T-helper 2 cell (primary cell): ENCODE measurements at places on chromosomes 2 and 18.

DNA sequence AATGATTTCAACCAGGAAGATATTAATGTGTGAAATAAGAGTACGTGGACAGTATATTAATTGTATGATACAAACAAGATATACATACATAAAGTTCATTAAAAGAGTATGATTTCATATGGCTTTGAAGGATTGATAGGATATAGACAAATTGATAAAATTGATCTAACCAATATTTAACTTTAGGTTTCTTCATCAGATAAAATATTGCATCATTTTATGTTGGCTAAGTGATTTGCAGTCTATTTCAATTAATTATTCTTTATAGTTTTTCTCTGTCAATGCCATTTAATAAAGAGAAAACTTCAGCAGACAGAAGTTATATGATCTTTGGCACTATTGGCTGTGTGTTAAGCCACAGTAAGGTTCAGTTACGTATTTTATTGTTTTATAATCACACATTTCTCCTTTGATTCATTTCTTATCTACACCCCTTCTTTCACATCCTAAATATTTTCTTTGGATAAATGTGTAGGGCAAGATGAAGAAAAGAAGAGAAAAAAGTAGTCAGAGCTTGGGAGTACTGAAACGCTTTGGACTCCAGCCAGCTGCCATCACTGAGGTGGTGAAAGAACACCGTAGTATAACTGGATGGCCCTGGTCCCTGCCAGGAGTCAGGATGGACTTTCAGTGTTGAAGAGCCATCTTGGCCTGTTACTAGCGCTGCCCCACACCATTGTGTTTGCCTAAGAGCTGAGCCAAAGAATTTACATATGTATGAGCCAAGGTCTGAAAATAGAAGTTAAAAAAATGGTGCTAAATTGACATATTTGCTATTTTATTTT, 9.8 kb upstream of the CPS1 start:
- no peak for DNase-seq

GRCh38 chr18:36828157-36828629, 609 bp downstream of the TPGS2 start:
- no peak for DNase-seq

DNA sequence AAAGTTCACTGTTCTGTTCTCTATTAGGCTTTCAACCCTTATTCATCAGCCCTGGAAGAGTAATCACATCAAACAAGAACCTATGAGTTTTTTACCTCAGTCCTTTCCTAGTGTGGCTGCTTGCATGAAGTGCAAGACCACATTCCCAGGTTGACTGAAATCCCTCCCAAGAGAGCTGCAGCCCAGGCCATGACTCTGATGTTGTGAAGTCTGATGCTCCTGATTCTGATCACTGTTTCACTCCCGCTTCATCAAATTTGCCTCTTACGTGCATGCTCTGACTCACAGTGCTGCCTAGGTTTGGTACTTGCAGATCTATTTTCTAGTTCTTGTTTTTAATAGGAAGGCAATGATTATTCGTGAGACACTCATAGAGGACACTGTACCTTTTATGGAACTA, 58.2 kb upstream of the DSEL start:
- no peak for DNase-seq

- no peak for DNase-seq
Measured at GRCh38 chr18:24915547-24915946, 436.4 kb downstream of the ZNF521 start.

DNA sequence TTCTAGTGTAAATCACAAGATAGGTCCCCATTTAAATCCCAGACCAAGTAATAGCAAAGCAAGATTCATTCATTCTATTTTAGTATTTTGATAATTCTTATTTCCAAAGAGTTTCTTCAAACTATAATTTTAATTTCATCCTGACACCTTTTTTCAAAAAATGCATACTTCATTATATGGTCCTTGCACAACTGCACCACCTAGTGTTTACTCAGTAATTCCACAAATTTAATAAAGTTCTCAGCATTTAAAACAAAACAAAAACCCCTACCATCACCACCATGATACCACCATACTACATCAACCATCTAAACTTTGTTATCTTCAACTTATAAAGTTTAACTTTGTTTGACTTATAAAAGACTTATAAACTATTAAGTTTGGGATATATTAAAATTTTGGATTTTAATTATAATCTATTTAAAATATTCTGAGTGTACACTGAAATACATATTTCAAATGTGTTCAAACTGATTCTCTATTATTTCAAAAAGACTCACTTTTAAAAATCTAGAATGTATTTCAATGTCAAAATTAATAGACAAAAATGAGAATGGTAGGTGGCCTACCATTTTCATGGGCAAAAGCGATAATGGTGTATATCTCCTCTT, 44.2 kb downstream of the WDPCP start:
- DNase-seq: no peak

- no peak for DNase-seq
Measured at GRCh38 chr2:19728125-19728524, 173.7 kb downstream of the TTC32 start.

DNA sequence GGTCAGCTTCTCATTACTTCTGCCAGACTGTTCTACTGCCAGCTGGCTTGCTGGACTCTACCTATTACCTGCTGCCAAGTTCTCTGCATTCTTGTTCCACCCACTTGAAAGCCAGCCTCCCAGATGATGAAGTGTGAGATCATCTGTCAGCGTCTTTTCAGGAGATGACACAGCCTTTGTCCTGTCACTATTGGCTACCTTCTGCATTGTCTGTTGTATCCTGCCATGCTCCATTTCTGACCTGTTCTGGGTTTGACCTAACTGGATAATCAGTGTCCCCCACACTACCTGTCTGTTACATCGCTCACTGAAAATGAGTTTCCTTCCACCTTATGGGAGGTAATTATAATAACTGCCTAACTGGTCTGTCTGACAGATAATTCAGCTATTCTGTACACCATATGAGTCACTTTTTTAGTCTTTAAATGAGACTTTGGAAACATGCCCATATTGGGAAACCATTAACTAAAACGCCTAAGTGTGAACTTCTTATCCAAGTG, 520.6 kb downstream of the METTL4 start:
- no peak for DNase-seq

GRCh38 chr2:220033546-220033945, 406.1 kb downstream of the SLC4A3 start:
- no peak for DNase-seq

GRCh38 chr18:36885981-36886380, 57.1 kb downstream of the KIAA1328 start:
- no peak for DNase-seq

DNA sequence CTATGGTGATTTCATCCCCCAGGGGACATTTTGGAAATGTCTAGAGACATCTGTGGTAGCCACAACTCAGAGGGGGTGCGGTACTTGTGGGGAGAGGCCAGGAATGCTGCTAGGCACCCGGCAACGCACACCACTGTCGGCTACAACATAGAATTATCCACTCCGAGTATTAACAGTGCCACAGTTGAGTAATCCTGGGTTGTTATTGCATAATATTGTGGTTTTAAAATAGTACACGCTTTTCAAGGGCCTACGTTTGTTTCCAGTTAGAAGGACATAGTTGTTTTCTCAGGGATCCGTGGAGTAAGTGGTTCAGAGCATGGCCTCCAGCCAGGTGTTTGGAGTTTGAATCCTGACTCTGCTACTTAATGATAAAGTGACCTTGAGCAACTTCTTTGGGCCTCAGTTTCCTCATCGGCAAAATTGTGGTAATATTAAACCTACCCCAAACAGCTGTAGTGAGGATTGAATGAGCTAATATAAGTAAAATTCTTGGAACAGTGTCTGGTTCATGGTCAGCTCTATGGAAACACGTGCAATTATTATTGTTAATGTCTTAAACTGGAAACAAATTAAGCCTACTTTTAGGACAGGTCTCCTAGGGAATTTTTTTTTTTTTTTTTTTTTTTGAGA, 24.5 kb downstream of the CYP27A1 start:
- DNase-seq: no peak

DNA sequence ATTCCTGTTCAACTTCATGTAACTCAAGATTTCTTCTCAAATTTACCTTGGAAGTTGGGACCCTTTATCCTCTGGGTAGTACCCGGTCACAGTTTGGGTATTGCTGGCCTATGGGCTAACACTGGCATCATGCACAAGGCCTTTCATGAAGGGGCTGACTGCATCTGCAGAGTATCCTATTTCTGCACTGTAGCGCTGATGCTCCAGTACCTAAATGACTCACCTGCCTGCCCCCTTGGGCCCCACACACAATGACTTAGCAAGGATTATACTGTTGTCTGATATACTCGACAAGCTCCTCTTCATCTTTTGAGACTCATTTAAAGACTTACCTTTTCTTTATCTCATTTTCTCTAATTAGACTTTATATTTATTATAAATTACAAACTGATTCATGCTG, 39.9 kb downstream of the DNAH6 start:
- DNase-seq: no peak

DNA sequence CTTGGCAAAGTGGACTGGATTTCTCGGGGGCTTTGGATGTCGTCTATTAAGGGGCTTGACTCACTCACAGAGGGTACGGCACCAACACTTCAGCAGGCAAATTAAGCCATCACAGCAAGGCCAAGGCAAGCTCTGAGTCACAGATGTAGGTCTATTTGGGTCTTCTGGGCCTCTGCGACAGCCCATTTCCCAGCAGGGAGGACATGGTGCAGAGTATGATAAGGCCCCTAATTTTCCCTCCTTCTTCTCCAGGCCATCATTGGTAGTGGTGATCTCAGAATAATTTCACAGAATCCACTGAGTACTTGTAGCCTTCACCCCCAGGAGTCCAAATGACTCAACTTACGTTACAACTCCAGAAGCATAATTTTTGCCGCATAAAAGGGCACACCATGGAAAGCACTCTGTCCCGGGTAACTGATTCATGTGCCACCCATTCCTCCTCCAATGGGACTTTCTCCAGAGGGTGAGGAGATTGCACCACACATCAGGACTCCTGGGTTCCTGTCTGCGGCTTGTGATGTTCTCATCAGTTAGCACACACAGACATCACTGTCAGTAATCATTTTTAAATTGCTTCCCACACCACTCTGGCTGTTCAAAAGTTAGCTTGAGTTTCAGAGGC, 164.9 kb downstream of the TXNL1 start:
- DNase-seq: no peak

GRCh38 chr2:42951263-42951938, 159.0 kb upstream of the HAAO start:
- DNase-seq: no peak

DNA sequence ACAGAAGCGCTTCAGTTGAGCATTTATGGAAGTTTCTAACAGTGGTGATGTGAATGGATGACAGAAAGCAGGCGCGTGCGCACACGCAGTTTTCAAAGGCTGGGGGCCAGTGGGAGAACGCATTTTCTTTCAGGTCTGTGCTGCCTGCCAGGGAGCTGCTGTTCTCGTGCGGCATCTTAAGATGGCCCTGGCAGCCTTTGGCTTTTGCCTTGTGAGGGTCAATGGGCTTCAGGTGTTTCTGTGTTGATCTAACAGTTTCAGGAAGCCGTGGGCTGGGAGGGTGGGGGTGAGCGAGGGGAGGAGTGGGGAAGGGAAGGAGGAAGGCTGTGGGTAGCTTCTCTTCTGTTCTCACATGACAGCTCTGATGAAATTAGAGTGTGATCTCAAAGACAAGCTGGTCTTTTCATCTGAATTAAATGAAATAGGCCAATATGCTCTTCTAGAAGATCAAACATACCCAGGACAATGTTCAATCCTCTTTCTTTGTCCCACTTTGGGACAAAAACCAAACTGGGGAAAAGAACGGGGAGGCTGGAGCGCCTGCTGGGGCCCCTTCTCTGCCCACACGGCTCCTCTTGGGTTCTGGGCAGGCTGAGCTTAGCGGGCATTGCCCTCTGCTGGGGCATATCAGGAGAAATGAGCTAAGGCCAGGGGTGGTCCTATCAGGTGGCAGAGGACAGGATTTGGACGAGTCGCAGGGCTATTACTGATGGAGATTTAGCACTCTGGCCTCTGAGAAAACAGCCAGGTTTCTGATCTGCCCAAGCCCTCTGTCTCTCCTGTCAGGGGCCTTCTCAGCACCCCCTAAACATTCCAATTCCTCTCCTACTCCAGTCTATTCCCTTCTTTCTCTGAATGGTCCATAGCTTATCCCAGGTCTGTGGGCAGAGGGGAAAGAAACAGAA, 126.2 kb upstream of the LGALSL start:
- DNase-seq: peak; percentile 33

- no peak for DNase-seq
Measured at GRCh38 chr2:221767106-221768012, 195.3 kb upstream of the EPHA4 start.

GRCh38 chr2:101064125-101064502, 62.0 kb downstream of the RPL31 start:
- no peak for DNase-seq

GRCh38 chr2:119753041-119753929, 6.4 kb upstream of the PTPN4 start:
- peak; percentile 28 for DNase-seq

- DNase-seq: no peak
Measured at GRCh38 chr2:180694445-180695421, 285.7 kb upstream of the UBE2E3 start.

DNA sequence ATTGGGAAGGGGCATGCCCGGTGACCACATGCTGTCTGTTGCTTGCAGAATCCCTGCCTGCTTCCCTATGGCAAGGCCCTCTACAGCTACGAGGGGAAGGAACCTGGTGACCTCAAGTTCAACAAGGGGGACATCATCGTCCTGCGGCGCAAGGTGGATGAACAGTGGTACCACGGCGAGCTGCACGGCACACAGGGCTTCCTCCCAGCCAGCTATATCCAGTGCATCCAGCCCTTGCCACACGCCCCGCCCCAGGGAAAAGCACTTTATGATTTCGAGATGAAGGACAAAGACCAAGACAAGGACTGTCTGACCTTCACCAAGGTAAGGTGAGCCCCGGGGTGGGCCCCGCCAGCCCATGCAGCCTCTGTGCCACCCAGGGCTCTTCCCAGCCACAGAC, 218.6 kb downstream of the SH3RF3 start:
- DNase-seq: no peak

DNA sequence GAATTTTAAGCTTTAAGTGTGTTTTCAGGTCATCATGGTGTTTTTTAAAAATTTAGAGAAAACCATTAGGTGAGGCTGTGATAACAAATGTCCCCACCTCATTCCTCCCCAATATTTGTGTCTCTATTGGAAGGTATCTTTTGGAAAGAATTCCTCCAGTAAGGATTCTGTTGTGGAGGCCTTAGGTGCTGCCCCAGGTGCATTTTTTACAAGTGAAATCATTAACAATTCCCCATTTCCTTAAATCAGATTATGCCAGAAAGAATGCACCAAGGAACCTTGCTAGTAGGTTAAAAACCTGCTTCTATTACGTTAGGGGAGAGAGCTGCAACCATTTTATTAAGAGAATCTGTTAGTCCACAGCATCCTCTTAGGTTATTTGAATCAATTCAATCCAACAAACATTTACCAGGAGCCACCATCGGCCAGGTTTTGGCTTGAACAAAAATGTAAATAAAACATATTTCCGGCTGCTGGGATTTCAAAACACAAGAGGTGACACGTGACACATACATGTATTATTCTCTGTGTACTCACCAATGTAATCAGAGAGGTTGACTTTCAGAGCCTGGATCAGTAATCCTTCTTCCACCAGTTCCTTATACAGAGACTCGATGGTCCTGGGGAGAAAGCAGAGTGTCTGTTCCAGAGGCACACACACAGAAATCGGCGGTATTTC, 112.5 kb upstream of the ASB18 start:
- no peak for DNase-seq
